ENCODE measurements at places on chromosomes 11 and 22.

DNA sequence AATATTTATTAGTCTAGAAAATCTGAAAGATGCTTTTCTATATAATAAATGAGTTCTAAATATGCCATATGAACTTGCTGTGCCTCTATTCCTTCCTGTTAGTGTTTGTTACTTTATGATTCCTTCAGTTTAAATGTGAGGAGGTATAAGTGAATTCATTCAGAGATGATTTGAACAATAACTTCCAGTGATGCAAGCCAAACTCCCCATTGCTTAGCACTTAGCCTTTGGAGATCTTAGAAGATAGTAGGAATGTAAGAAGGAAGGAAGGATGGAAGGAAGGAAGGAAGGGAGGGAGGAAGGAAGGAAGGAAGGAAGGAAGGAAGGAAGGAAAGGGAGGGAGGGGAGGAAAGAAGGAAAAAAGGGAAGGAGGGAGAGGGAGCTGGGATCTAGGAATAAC is 25.1 kb downstream of the MMP13 start:
- no peak for DNase-seq

- no peak for DNase-seq
Measured at GRCh38 chr11:81005595-81005994, 1564.8 kb upstream of the TENM4 start.

DNA sequence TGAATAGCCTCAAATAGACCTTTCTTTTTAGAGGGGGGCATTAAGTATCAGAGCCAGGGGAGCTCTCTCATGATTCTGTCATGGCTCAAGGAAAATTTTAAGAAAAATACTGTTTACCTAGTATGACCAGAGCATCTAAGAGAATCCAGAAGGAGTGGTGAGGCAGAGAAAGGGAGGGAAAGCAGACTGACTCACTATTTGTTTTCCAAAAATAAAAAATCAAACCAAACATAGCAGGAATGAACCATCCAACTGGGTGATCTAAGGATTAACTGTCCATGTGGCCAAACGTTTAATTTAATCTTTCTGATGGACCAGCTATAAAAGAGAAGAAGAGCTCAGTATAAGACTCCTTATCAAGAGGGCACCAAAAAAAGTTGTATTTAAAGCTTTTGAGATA is 70.8 kb downstream of the GAB2 start:
- no peak for DNase-seq

- no peak for DNase-seq
Measured at GRCh38 chr11:14308114-14308896, 50.7 kb downstream of the RRAS2 start.

- DNase-seq: no peak
Measured at GRCh38 chr11:110463153-110463552, 33.4 kb downstream of the FDX1 start.

- no peak for DNase-seq
Measured at GRCh38 chr11:67732045-67732787, 57.8 kb upstream of the ALDH3B2 start.

DNA sequence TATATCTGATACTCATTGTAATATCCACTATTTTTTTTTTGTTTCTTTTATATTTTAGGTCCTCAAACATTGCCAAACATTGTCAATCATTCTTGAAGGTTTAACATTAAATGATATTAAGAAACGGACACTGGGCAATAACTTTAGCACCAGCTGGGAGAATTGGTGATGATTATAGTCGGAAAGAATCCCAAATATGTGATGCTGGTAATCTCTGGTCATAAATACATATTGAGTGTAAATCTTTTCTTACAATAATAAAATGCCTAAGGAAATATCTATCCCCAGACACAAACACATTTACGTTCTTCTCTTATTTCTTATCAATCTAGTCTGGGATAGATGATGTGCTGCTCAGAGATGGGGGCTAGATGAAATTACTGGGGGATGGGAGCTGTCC is 25.2 kb downstream of the OR51E2 start:
- no peak for DNase-seq

GRCh38 chr11:85379066-85379465 is 248.1 kb downstream of the DLG2 start:
- no peak for DNase-seq

- DNase-seq: no peak
Measured at GRCh38 chr11:130213979-130214281, 54.3 kb downstream of the ST14 start.

GRCh38 chr11:35971841-35972422 is 28.1 kb downstream of the LDLRAD3 start:
- DNase-seq: no peak

DNA sequence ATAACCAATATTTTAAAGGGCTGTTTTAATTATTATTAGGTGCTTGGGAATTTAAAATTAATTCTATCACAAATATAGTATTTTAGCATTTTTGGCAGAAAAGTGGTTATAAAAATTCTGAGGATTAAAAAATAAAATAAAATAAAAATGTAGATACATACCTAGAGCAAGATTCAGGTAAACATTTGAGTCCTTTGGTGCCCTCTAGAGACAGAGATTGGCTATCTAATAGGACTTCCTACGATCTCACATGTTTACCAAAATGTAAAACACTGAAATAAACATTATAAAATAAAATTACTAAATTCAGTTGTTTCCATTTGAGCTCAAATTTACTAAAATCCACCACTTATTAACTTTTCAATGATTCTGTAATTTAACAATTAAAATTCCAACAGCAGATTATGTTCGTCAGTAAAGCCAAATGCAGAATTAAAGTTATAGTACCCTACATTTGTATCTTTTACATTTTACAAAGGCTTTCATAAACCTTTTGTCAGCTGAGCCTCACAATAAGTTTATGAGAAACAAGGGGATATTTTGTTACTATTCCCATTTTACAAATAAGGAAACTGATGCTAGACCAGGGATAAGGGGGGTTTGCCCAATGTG is 27.7 kb downstream of the SLC36A4 start:
- no peak for DNase-seq

- no peak for DNase-seq
Measured at GRCh38 chr11:94309757-94310156, 5.4 kb downstream of the IZUMO1R start.

DNA sequence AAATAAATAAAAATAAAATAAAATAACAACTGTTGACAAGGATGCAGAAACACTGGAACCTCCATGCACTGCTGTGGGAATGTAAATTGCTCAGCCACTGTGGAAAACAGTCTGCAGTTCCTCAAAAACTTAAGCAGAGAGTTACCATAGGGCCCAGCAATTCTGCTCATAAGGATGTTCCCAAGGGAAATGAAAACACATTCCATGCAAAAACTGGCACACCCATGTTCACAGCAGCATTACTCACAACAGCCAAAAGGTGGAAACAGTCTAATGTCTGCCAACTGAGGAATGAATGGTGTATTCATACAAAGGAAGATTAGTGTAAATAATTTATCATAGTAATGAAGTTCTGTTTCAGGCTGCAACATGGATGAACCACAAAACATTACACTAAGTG is 3.2 kb upstream of the KRTAP5-10 start:
- DNase-seq: no peak

DNA sequence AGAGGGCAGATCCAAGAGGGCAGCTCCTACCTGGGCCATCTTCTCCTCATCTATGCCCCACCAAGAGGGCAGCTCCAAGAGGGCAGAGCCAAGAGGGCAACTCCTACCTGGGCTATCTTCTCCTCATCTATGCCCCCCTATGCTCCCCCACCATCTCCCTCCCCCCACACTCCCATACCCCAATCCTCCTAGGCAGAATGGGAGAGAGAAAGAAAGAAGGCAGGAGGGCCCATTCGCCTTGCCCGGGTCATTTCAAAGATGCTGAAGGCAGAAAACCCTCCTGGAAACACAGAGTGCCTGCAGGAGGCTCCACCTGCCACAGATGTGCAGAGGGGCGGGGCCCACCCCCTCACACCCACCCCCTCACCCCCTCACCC is 78.5 kb downstream of the BUD13 start:
- no peak for DNase-seq

DNA sequence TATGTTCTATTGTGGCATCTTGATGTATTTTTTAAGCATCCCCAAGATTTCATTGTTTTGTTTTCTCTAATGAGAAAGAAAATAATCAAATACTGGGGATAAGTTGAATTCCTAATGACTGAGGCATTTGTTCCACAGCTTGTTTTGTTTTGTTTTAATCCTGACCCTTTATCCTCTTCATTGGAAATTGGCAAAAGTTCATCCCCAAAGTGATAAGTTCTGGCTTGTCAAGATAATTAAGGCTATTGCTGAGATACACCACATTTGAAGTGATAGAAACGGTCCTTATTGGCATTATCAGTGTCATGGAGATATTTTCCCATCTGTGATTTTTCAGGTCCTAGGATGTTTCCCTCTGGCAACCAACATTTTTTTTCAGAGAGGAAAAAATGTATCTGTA is 65.0 kb downstream of the SLC36A4 start:
- DNase-seq: no peak

- DNase-seq: no peak
Measured at GRCh38 chr11:35042224-35042623, 96.7 kb upstream of the CD44 start.

GRCh38 chr11:26244207-26244606 is 87.7 kb upstream of the ANO3 start:
- DNase-seq: no peak

DNA sequence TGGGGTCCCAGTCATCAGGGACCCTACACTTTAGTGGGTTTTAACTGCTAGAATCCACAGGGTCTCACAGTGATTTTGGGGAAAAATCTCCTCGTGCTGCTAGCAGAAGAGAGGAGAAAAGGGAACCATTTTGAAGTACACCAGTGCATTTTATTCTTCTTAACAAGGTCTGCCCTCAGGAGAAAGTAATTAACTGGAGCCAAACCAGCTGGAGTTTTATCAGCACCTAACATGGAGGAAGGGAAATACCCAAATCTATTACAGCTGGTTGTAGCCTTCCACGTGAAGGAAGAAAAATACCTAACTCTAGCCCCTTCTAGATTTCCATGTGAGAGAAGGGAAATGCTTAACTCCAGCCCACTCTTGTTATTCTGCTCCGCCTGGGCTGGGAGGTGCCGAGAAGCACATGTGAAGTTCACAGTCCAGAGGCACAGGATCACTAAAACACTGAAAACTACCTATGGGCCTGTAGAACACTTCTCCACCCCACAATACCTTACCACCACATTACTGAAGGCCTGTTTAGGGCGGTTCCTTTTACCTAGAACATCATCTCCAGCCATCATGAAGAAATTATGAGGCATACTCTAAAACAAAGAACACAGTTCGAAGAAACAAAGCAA is 31.3 kb upstream of the TEAD1 start:
- DNase-seq: no peak

DNA sequence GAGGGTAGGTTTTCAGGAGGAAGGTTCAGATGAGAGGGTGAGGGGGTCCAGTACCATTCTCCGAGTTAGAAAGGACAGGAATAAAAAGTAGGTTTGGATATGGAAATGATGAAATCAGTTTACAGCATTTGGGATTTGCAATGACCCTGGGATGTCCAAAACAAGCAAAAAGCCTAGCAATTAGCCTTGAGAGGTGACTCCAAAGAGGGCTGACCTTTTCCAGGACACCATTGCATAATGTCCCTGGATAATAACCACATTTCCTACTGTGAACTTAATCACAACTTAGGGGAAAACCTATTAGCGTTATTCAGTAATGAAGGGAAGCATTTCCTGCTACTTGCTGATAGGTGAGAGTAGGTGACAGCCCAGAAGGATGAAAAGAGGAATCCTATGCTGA is 101.4 kb upstream of the ARHGAP42 start:
- no peak for DNase-seq

DNA sequence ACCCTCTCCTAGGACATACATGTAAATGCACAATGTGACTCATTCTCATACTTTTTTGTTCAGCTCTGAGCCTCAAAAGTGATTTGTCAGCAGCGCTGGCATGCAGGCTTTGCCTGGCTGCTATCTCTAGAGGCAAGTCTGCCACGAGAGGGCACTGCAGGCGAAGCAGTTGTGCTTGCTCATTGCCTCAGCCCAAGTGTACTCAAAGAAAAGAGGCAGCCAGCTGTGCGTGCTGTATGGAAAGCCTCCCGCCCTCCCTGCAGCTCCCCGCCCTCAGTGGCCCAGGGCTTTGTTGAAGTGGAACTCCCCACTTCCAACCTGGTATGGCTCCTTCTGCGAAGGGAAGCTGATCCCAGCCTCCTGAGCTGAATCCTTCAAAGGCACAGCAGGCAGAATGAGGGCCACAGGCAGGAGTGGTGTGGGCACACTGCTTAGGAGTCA is 16.3 kb downstream of the SDHAF2 start:
- DNase-seq: peak; percentile 65

GRCh38 chr11:119147604-119148333 is 1.1 kb upstream of the ABCG4 start:
- DNase-seq: no peak

DNA sequence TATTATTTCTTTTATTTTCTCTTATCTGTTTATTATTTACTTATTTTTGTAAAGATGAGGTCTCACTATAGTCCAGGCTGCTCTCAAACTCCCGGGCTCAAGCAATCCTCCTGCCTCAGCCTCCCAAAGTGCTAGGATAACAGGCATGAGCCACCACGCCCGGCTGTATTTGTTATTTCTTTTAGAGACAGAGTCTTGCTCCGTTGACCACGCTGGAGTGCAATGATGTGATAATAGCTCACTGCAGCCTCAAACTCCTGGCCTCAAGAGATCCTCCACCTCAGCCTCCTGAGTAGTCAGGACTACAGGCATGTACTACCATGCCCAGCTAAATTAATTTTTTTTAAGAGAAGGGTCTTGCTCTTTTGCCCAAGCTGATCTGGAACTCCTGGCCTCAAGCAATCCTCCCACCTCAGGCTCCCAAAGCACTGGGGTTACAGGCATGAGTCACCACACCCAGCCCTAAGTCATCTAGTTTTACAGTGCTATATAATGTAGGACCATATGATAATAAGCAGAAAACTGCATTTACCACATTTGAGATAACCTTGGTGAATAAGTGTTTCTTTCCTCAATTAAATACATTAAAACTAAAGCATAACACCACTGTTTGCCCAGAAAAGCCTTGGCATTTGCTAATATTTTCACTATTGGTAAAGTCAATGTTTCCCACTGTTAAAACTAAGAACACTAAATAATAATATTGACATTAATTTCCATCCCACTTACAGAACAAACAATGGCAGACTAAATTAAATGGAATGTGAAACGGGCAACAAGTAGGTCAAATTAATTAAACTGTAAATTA is 127.5 kb downstream of the SIK3 start:
- DNase-seq: no peak

GRCh38 chr11:61578819-61579675 is 1.8 kb downstream of the SYT7 start:
- no peak for DNase-seq

- DNase-seq: no peak
Measured at GRCh38 chr11:95585752-95586077, 203.9 kb downstream of the FAM76B start.

- no peak for DNase-seq
Measured at GRCh38 chr22:29207562-29208501, 2.1 kb downstream of the EMID1 start.

DNA sequence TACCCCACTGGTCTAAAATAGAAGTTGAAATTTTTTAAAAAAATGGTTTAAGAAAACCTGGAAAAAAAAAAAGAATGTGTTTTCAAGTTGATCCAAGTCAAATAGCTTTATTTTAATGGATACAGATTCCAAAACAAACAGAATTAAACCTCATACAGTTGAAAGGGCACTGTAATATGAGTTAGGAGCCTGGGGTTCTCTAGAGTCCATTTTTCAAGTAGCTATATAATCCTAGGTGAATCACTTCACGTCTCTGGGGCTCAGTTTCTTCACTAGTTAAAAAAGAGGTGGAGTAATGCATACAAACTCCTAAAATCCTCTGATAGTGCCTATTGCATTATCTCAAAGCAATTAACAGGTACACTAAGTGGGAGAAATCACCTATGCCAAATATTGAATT is 132.9 kb downstream of the BBOX1 start:
- DNase-seq: peak; percentile 95
